Cardiac muscle cell (in vitro differentiated cells and primary cell): ENCODE measurements at places on chromosomes 2 and 18. TPM values are rescaled to one million over a fixed set of nuclear protein-coding genes. Genes with fewer than 3 reads are reported as not detected.

- DNase-seq, result no peak
Measured at GRCh38 chr2:146363731-146364130, 1481.1 kb upstream of the ACVR2A start.

GRCh38 chr2:30867385-30867784, 60.1 kb upstream of the CAPN13 start:
- no peak for DNase-seq

The GPR155 gene
- 2.7 and 4.0 TPM in 2 replicates for total RNA-seq

- peak; percentile 73 for DNase-seq
Measured at GRCh38 chr18:63897072-63897471, 9.6 kb downstream of the SERPINB2 start.

- DNase-seq, result no peak
Measured at GRCh38 chr2:46984642-46985476, 69.3 kb upstream of the MCFD2 start.

The TACR1 gene
- total RNA-seq, result not detected in 2 replicates

DNA sequence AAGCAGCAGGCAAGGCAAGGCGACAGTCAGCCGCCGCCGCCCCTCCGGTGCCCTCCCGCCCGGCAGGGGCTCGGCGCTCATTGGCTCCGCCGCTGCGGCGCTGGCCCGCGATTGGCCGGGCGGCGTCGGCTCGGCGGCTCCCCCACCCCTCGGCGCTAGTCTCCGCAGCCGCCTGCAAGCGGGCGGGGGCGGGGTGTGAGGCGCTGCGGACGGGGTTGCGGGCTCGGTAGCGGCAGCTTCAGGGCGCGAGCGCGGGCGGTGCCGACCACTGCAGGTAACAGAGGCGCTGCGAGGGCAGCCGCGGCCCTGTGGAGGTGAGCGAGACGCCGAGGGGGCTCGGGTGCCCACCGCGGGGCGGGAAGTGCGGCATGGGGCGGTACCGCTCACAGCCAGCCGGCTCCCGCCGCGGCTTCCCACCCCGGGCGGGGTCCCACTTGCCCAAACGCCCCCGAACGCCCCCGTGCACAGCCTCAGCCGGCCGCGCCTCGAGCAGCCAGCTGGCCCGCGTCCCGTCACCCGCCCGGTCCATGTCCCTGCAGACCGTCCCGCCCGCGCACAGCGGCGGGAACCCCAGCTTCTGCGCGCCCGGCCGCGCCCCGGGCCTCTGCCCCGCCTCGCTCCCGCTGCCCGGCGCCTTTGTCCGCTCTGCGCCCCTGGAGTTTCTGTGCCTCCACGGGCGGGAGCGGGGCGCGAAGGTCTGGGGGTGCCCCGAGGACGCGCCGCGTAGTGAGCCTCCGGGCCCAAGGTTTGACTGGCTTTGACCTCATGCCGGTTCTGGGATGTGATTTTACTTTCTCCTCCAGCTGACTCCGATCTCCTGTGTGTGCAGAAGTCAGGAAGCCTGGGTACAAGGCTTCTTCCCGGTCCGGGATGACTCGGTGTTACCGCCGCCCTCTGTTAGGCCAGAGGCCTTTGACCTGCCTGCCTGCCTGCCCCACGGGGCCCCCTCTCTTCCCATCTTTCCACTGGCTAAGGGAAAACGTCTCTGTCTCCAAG, at the start of gene SANBR:
Gene SANBR, plus strand, starts transcription at position 158 of the 996 bp plus-strand sequence. CDS start 4,480 bp downstream, outside the sequence.
- peak; percentile 86 for DNase-seq
